Activated CD4-positive, alpha-beta T cell treated with anti-CD3 and anti-CD28 coated beads, Interleukin-10, Interleukin-2, amounts not matched to agents 100 ng/mL and 50 ng/mL, durations not matched to agents 16 hours and 8 hours (primary cell): ENCODE measurements at places on chromosomes 13 and 19.

GRCh38 chr13:36006347-36006746 lies 124.8 kb downstream of the DCLK1 start:
- DNase-seq, result no peak

DNA sequence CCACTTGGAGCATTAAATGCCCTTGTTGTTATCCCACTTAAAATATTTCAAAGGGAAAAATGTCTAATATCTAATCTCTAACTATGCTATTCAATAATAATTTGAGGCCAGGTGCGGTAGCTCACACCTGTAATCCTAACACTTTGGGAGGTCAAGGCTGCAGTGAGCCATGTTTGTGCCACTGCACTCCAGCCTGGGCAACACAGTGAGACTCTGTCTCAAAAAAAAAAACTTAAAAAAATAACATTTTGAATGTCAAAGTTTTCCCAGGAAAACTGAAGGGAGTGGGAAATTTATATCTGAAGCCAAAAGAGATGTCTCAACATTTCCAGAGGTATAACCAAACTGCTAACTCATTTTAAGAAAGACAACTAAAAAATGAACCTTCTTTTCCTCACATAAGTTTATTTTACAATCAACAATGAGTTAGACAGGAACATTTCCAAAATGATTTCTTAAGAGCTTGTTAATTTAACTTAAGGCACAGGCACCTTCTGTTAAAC lies 47.9 kb downstream of the CAB39L start:
- no peak for DNase-seq

GRCh38 chr13:28271056-28271840 lies 132.9 kb downstream of the PAN3 start:
- no peak for DNase-seq

DNA sequence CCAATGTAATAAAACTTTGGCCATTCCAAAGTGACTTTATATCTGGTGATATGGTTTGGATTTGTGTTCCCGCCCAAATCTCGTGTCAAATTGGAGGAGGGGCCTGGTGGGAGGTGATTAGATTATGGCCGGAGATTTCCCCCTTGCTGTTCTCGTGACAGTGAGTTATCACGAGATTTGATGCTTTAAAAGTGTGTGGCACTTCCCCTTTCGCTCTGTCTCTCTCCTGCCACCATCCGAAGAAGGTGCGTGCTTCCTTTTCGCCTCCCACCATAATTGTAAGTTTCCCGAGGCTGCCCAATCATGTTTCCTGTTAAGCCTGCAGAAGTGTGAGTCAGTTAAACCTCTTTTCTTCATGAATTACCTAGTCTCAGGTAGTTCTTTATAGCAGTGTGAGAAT lies 9.3 kb upstream of the NALCN start:
- DNase-seq, result no peak
